Stimulated activated CD4-positive, alpha-beta T cell treated with anti-CD3 and anti-CD28 coated beads, Interleukin-4, amount 100 ng/mL, for 24 hours (primary cell): ENCODE measurements at places on chromosomes 7 and 10.

GRCh38 chr7:155585951-155586350 lies 39.6 kb upstream of the CNPY1 start:
- DNase-seq = no peak

GRCh38 chr7:113809581-113809980 lies 109.2 kb downstream of the PPP1R3A start:
- no peak for DNase-seq

GRCh38 chr7:29431686-29432085 lies 131.9 kb upstream of the PRR15 start:
- DNase-seq = no peak

DNA sequence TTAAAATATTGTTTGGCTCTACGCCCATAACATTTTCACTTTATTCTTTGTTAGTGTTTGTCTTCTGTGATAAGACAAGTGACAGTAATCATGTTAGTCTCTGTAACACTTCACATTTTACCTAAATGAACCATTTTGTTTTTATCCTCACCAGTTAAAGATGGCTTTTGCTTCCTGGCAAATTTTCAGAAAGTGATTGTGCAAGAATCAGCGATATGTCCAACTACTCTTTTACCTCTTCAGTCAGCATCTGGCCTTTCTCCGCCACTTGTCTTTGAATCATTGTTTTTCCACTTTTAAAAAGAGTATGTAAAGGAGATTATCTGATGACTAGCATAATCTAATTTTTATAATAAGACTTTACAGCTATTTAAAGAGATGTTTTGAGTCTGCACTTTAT lies 3.5 kb downstream of the DGKB start:
- DNase-seq = no peak

- DNase-seq = no peak
Observed at GRCh38 chr10:43965918-43966570, 317.4 kb upstream of the ZNF32 start.

- DNase-seq = no peak
Observed at GRCh38 chr7:128781126-128781525, 5.5 kb upstream of the OPN1SW start.

DNA sequence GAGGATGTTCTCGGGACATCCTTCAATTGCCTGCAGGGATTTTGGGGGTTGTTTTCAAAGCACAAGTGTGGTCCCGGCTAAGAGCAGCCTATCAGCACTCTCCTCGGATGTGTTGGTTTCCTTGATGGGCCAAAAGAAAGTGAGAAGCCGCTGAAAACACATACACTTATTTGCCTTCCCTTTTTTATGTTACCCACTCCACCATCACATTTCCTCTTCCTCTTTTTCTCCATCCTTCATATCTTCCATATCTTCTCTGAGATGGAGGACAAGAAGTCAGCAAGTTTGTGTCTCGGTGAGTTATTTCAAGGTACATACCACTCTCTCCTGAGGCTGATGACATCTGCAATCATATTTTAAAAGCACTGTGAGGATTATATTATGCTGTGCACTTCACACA lies 64.0 kb downstream of the ZNF33B start:
- DNase-seq = no peak

DNA sequence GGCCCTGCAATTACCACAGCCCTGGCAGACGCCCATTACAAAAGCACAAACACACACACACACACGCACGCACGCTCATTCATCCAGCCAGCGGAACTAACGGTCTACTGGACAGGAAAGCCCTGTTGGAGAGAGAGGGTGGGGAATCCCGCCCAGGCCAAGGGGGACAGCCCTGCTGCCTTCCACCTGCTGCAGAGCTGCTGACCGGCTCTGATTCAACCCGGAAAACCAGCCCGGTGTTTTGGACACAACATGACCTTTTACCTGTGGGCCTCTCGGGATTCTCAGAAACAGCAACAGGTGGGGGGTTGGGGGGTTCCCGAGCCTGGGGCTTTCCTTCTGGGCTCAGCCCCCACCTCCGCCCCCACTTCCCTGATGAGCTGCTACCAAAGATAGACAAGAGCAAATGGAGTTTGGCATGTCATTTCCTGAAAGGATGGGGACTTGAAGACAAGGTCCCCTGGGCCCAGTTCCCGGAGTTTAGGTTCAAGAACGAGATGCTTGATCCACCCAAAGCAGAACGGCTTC lies 18.5 kb upstream of the SERPINE1 start:
- DNase-seq = no peak

GRCh38 chr10:93309062-93309461 lies 173.1 kb downstream of the MYOF start:
- no peak for DNase-seq

DNA sequence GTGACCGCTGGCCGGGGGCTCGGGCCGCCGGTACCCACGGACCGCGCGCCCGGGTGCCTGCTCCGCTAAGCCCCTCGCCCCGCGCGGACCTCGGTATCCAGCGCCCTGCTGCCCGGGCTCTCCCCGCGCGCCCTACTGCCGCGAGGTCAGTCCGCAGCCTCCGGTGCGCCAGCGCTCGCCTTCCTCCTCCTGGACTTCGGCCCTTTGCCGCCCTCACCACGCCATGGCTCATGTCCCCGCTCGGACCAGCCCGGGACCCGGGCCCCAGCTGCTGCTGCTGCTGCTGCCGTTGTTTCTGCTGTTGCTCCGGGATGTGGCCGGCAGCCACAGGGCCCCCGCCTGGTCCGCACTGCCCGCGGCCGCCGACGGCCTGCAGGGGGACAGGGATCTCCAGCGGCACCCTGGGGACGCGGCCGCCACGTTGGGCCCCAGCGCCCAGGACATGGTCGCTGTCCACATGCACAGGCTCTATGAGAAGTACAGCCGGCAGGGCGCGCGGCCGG lies 483 bp downstream of the GDF10 start:
- no peak for DNase-seq

DNA sequence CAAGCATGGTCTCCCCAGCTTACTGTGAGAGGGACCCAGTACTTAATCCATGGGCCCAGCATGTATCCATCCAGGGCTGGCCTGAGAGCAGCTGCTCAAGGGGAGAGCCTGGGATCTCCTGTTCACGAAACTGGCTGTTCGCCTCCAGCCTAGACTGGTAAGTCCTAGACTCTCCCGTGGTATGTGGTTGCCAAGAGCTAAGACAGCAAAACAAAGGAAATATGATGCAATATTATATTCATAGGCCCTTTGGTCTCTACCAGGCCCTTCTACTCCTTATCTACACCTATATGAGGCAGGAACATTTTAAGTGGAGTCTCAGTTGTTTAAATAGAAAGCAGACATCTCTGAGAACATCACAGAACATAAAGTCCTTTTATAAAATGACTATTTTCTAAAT lies 28.9 kb upstream of the STK17A start:
- no peak for DNase-seq

DNA sequence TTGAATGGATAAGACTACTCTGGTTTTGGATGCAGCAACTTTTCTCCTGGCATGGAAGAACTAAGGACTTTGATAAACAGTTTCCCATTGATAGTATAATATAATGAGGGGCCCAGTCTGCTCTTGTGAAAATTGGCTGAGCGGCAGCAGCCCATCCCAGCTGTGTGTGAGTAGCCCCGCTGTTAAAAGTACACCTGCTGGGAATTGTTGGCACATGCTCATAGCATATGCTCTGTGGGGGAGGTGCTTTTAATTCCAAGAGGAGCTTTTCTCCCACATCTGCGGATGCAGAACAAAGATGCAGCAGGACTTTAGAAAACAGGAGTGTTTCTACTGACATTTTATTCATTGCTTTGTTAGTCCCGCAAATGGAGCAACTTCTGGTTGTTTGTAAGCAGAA lies 19.0 kb downstream of the SRI start:
- DNase-seq = no peak

DNA sequence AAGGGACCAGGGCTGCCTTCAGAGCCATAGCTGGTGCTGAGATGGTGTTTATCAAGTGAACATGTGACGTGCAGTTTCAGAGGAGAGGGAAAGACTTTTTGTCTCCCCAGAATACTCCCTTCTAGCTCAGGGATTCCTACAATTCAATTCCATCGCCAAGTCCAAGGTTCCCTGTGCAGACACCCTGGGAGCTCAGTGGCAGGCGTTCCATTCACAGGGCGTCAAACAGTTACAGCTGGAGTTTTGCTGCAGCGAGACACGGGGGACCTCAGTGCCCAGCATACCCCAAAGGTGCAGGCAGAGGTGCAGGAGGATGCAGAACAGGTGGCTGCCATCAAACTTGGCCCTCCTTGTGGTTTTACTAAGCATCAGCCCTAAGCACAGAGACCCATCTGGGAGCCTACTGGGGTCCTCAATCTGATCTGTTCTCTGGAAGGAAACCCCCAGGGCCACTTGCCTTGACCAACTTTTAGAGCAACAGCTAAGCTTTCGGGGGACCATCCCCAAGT lies 846 bp upstream of the CALML5 start:
- DNase-seq = no peak

DNA sequence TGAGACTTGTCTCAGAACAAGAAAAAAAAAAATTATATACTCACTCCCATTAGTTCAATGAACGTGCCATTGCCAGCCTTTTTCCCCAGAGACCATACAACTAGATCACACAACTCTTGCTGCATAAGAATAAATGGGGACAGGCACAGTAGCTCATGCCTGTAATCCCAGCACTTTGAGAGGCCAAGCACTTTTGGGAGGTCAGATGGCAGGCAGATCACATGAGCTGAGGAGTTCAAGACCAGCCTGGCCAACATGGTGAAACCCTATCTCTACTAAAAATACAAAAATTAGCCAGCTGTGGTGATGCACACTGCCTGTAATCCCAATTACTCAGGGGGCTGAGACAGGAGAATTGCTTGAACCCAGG lies 13.6 kb downstream of the PDLIM1 start:
- no peak for DNase-seq

DNA sequence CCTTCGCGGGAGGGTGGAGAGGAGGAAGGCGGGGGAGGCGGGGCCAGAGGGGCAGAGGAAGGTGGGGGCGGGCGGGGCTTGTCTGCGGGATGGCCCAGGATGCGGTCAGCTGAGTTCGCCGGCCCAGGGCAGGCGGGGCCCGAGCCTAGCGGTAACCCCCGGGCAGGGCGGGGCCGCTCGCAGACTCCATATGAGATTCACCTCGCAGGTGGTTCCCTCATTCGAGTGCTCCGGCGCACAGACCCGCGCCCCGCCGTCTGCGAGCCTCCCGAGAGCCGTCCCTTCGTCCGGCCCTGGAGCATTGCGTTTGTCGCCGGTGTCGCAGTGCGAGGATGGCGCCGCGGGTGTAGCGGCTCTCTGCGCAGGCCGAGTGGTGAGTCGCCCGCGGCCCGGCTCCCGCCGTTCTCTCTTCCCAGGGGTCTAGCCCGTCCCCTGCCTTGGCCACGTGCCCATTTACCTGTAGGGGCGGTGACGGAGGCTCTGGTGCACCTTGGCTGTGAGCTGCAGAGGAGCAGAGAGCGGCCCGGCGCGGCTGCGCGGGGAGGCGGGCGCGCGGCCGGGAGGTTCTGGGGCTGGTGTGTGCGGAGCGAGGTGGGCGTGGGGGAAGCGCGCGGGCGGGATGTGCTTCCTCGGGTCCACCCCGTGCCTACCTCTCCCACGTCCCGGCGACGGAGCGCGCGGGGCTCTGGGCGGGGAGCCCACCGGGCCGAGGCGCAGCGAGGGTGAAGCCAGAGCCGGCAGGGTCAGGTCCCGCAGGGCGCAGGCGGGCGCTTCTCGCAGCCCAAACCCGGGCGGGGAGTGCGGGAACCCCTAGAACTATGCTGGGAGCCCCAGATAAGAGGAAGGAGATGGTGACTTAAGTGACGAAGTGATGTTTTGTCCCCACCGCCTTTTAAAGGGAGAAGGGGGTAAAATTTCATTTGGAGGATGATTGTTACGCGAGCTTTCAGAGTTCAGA lies at the start of gene UPP1:
Gene UPP1 (plus strand): TSS at position 220 of the 958 bp plus-strand sequence. CDS start 5,519 bp downstream, outside the sequence.
- peak; percentile 85 for DNase-seq

DNA sequence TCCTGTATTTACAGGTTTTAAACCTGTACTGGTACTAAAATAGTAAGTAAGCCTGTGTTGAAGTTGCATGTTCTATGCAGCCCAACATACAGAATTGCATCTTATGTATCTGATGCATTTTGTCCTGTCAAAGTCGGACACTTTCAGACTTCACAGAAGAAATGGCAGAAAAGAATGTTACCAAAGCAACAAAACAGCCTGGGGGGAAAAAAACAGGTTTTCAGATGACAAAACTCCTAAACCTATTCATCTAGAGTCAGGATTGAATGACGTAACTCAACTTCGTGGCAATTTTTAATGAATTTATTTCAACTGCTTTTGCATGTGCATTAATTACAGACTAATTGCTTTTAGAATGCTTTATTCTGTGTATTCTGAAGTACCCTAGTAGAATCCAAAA lies 28.4 kb downstream of the CYTH3 start:
- DNase-seq = no peak

GRCh38 chr7:665736-666453 lies 60.6 kb upstream of the DNAAF5 start:
- no peak for DNase-seq

- no peak for DNase-seq
Observed at GRCh38 chr10:12638103-12638502, 288.8 kb downstream of the CAMK1D start.

DNA sequence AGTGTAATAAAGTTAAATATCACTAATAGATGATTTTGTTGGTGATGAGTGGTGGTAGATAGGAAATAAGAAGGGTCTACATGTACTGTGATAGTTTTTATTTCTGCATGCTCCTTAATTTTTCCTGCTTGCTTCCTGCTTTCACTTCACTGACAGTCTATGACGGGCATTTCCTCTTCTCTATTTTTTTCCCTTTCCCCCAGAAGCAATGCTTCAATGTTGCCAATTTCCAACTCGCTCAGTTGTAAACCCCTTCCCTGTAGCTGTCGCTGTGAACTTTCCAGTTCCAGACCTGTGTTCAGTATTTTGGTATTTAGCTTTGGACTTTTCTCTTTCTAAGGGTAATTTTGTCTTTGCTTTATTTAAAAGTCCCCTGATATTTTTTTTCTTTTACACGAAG lies 123.5 kb upstream of the AGR3 start:
- DNase-seq = no peak

DNA sequence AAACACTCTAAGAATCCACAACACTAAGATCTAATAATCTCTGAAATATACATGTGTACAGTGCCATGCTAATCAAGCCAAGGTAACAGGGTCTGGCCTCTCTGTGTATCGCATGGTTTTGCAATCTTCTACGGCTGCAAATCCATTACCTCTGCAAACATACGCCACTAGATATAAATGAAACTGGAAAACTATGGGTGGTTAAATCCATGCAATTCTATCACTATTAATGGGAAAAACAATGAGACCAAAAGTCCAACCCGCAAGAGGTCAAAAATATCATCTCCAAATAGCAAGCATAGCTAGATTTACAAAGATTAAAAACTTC lies 23.0 kb downstream of the SGCE start:
- no peak for DNase-seq

DNA sequence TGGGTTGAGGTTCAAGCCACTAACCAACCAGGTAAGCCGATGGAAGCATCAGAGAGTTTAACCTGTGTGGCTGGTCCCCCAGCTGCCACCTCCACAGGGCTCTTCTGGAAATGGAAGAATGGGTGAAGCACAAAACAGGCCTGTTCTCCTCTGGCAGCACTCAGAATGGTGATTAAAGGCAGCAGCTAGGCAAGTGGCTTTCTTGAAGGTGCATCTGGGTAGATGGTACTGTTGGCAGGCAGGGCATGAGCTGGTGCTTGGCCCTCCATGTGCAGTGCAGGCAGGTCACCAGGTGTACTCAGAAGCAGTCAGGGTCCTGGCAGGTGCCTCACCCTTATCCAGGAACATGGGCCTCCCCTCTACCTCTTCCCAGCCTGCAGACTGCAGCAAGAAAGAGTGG lies 11.5 kb downstream of the AKR1E2 start:
- no peak for DNase-seq

- DNase-seq = no peak
Observed at GRCh38 chr7:90775383-90775965, 179.4 kb downstream of the CDK14 start.

GRCh38 chr10:110668443-110668842 lies 24.3 kb downstream of the RBM20 start:
- DNase-seq = no peak

GRCh38 chr7:5426226-5426475 lies 2.5 kb upstream of the TNRC18 start:
- no peak for DNase-seq
